Frontal cortex (tissue), 4 donors: ENCODE measurements at places on chromosomes 1 and 21. TPM values are rescaled to one million over a fixed set of nuclear protein-coding genes. Genes with fewer than 3 reads are reported as not detected.
A peak's percentile ranks its signal among the peaks of the same experiment; 100 is the strongest.

Gene SPRR2D
- not detected for total RNA-seq

Gene S100A7
- total RNA-seq = not detected

DNA sequence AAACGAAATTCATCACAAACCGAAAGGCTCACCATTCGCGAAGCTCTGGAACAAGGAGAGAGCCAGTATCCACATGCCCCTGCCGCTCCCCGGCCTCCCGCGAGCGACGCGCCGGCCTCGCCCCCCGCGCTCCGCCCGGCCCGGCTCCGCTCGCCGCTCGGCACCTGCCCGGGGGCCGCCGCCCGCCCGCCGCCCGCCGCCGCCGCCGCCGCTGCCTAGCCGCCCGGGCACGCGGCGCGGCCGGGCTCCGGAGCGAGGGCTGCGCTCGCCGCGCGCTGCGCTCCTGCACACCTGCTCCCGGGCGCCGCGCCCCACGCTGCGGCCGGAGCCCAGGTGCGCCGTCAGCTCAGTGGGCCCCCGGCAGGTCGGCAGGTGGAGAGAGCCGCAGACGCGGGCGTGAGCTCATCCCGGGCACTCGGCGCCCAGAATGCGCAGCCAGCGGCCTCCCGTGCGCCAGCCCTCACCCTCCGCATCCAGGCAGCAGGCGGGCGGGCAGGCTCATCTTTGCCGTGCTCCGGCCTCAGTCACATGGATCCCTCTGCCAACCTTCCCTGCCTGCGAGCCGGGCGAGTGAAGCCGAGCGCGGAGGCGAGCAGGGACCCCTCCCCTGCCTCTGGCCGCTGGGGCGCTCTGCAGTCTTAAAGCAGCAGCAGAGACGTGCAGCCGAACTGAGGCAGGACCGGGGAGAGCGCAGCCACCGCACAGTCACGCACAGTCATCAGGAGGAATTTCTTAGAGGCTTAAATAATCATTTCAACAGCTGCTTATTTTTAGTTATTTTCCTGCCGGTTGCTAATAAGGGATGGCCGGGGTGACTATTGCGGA, at the start of gene DSCAM:
TSS of gene DSCAM (minus strand) at position 572 of the 825 bp plus-strand sequence. CDS start at position 75, 497 bp downstream.
- no peak for DNase-seq

Gene PTAFR
- 1.2 TPM for total RNA-seq

GRCh38 chr1:206117151-206117948, at the start of gene AVPR1B:
Gene AVPR1B (minus strand): TSS chr1:206117388. CDS start chr1:206116890, 498 bp downstream.
- no peak for DNase-seq

Gene NR5A2
- under 0.01 TPM for total RNA-seq

Gene GBP6
- total RNA-seq = under 0.01 TPM

- DNase-seq = no peak
Observed at GRCh38 chr1:17120481-17120877, 1.2 kb upstream of the PADI2 start.

DNA sequence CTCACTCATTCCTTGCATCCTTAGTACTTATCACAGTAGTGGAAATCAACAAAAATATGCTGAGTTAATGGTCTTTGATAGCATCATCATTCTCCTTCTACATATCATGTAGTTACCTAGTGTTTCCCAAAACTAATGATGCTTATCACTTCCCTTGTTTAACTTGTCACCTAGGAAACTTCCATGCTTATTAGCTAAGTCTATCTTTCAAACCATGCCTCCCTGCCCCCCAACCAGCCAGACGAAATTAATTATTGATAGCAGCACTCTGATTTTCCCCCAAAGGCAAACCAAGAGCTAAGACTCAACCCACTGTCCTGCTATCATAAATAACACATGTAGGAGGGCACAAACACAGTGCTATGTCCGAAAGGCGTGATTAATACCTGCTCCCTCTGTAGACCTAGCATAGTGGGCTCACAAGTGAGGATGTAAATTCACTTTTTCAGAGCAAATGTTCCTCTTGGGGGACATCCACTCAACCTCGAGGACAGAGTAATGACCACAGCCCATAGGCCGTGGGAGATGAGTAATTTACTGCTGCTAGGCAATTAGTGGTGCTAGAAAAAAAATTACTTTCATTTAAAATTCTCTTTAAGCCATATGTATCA, 25.8 kb upstream of the LPAR3 start:
- DNase-seq = no peak

DNA sequence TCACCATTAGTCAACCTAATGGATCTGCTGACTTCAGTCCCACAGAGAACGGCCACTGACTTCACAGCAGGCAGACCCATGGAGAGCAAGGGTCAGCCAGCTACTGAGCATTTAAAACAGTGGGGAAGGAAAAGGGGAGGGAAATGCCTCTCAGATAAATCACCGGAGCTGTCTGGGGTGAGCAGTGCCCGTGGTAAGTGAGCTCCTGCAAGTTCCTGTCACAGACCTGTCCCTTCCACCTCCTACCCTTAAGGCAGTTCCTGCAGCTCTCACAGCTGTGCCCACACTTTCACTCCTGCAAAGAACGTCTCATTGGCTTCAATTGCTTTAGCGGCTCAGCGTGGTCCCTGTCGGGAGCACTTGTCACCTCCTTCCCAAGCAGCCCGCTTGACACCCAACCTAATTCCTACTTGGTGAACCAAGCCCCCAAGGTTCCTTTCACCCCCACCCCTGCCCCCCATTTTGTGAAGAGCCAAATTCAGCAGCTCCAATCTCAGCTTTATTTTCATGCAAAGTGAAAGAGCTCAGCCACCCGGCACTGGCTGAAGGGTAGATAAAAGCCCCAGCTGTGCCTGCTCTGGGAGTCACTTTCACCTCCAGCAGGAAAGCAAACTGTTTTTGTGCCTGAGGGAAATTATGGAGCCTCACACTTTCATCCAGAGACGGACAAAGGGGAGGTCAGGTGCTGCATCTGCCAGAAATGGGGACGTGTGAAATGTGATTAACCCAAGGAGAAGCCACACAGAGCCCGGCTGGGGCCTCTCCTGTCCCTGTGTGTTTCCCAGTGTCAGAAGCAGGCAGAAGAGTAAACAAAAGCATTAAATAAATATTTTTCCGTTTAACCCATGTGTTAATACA, 306.2 kb downstream of the TTLL7 start:
- no peak for DNase-seq

DNA sequence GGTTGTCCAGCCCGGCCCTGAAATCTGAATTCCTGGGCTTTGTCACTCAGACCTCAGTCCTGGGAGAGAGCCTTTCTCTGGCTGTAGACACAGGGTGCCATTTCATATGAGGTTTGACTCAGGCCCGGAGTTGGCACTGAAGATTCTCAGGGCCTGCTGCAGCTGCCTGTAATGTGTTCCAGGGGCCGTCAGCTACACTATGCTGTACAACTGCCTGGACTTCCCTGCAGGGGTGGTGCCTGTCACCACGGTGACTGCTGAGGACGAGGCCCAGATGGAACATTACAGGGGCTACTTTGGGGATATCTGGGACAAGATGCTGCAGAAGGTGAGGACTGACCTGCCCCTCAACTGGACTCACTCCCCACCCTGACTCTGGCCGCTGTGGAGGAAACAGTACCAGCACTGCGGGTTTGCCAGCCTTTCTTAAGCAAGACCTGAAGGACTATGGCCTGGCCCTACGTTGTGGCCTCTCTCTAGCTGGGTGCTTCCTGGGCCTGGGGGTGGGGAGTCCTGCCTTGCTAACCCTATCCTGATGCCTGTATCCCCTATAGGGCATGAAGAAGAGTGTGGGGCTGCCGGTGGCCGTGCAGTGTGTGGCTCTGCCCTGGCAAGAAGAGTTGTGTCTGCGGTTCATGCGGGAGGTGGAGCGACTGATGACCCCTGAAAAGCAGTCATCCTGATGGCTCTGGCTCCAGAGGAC, 18.9 kb downstream of the FAAH start:
- DNase-seq = no peak

Gene SYDE2
- total RNA-seq = 6.9 TPM

- DNase-seq = no peak
Observed at GRCh38 chr1:70583522-70583921, 172.5 kb downstream of the CTH start.

- no peak for DNase-seq
Observed at GRCh38 chr1:247216261-247216660, 39.6 kb upstream of the VN1R5 start.

DNA sequence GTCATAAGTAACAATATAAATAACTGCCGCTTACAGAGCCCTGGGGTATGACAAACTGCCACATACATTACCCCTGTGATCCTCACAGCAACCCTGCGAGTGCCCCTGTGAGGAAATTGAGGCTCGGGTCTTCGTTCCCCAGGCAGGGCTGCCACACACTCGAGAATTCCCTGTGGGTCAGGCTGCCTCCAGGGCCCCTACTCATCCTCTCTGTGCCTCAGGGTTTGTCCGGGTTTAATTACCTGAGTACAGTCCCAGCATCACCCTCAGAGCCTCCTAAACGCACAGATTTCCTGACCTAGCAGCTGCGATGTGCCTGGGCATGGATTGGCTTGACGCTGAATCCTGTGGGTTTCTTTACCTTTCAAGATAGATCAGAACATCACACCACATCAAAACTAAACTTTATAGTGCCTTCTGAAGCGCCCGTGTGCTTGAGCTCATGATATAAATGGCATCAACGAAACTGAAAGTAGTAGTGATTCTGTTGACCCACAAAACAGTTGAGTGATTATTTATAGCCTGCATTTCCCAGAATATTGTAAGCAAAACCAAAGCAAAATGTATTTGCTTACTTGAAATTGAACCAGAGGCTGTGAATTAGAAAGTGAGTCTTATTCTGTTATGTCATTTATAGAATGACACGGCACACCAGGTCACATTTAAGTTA, 14.0 kb downstream of the SLC37A1 start:
- DNase-seq = no peak

DNA sequence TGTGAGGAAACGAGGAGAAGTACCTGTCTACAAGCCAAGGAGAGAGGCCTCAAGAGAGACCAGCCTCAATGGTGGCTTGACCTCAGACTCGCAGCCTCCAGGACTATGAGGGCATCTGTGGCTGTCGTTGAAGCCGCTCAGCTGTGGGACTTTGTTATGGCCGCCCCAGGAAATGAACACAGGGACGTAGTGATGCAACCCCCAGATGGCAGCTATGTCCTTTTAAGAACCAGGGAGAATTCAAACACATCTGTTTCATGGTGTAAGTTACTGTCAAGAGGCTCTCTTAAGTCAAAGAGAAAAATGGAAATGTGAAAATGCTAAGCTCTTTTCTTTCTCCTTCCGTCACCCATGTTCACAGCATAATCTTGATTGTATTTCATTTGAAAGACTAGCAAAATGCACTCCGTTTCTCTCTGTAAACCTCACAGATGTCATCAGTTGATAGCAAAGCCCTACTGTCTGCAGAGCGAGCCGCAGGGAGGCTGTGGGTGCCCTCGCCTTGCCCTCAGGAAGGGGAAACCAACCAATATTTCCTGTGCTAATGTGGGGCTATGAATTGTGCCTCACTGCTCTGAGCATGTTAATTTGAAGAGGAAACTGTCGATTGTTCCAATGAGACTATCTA, 21.3 kb downstream of the UBASH3A start:
- no peak for DNase-seq

Gene LAMB3
- 0.82 TPM for total RNA-seq

DNA sequence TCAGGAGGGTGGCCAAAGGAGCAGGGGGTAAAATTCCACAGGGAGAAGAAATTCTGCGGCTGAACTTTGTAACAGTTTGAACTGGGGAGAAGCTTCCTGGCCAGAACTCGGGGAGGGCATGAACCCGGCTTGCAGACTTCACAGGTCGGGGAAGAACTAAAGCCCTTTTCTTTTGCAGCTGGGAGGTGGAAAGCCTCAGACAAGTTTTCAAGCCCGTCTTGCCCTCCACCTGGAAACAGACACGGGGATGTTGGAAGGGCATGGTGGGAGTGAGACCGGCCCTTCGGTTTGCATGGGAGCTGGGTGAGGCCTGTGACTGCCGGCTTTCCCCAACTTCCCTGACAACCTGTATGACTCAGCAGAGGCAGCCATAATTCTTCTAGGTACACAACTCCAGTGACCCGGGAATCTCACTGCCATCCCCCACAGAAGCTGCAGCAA, 11.3 kb downstream of the THEM4 start:
- DNase-seq = no peak

DNA sequence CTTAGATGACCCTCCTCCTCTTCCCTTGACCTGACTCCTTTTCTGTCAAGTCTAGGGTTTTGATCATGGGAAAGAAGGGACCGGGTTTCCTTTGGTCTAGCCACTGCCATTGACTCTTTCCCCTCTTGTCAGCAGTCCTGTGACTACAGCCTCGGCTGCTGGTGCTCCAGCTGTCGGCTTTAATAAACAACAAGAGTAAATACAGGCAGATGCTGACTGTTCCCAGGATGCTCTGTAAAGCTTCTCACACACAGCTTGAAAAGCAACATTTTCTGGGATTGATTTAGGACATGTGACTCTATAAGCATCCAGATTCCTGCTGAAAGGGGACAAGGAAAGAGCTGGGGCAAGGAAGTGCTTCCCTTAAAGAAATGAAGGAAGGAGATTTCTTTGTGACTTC, 53.5 kb upstream of the CTTNBP2NL start:
- no peak for DNase-seq

GRCh38 chr1:167517535-167518330, 596 bp downstream of the CD247 start:
- DNase-seq = no peak

DNA sequence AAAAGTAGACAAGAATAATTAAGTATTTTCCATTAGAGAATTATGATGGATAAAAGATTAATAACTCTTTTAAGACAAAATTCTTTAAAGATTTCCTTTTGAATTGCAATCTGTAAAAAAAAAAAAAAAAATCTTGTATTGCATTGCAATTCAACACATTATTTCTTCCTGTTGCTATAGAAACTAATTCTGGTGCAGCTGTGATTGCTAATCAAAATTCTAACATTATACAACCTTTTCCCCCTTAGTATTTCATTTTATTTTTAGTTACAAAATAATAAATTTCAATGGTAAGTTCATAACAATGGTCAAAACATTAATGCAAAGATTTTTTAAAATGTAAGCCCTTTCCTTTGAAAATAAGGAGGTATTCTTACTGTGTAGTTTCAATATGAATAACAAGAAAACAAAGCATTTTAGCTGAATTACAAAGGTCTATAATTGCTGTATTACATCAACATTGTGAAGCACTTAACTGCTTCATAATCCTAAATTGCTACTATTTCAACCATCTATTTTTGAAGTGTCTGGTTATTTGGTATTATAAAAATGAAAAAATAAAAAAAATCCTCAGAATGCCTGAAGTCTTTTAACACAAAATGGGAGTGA, 135.0 kb downstream of the SYT14 start:
- no peak for DNase-seq

DNA sequence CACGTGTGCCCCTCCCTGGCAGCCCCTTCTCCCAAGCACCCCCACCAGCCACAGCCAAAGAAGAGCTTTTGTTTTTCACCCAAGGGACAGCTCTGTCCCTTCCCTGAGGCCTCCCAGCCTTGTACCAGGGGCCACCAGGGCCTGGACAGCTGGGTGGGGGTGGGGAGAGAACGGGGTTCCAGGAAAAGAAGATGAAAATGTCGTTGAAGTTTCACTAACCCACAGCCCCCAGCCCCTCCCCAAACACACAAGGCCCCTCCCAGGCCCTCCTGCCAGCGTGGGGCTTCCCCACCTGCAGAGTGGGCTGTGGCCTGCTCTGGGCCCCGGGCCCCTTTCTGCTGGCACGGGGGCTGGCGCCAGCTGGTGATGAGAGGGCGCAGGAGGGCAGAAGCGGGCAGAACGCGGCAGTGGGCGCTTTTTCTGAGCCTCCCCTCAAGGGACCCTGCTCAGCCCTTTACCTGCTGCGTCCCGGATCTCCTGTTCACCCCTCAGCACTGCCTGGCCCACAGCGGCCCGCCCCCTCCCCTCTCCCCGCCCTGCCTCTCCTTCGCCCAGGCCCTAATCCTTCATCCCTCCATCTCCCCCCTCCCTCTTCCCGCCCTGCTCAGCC, 5.5 kb upstream of the ANKRD65 start:
- peak; percentile 27 for DNase-seq

GRCh38 chr1:50453266-50453665, 30.0 kb upstream of the DMRTA2 start:
- no peak for DNase-seq

Gene ATP5PO
- 183 TPM for total RNA-seq

GRCh38 chr1:21297975-21298374, 7.7 kb upstream of the ECE1 start:
- no peak for DNase-seq
